Foreskin keratinocyte (primary cell): ENCODE measurements at places on chromosomes 5 and 9. TPM values are rescaled to one million over a fixed set of nuclear protein-coding genes. Genes with fewer than 3 reads are reported as not detected.

Gene ANKRD34B
- total RNA-seq, result not detected in 2 replicates

Gene SLC23A1
- not detected in 2 replicates for total RNA-seq

Gene GPR150
- total RNA-seq, result 0.07 TPM in 1 of 2 replicates, not detected in the other

Gene BTNL8
- not detected in 2 replicates for total RNA-seq

Gene GABRA1
- not detected in 2 replicates for total RNA-seq

Gene PCDHGA8
- 0.07 and 0.10 TPM in 2 replicates for total RNA-seq

Gene CMYA5
- total RNA-seq, result 0.11 and 0.20 TPM in 2 replicates

Gene SUSD3
- total RNA-seq, result 0.11 and 0.44 TPM in 2 replicates

Gene PKD2L2
- not detected in 2 replicates for total RNA-seq

Gene REEP2
- total RNA-seq, result 3.0 TPM in 2 replicates

Gene C9
- not detected in 2 replicates for total RNA-seq

Gene FYB1
- total RNA-seq, result not detected in 2 replicates

Gene HAVCR2
- total RNA-seq, result not detected in 2 replicates

Gene CCL27
- total RNA-seq, result 0.49 and 0.95 TPM in 2 replicates

Gene GABRA6
- not detected in 2 replicates for total RNA-seq

Gene EIF4EBP3
- 2.5 and 4.4 TPM in 2 replicates for total RNA-seq

Gene TBC1D2
- 76.8 and 85.0 TPM in 2 replicates for total RNA-seq

Gene CD180
- not detected in 2 replicates for total RNA-seq

Gene HTR4
- not detected in 2 replicates for total RNA-seq

Gene RLN1
- total RNA-seq, result 0.18 TPM in 1 of 2 replicates, not detected in the other

Gene TMEM171
- 8.0 and 9.8 TPM in 2 replicates for total RNA-seq

Gene FOXD4L3
- total RNA-seq, result 0.04 TPM in 1 of 2 replicates, not detected in the other

Gene PLPPR1
- not detected in 2 replicates for total RNA-seq

Gene CA9
- total RNA-seq, result 0.21 and 0.27 TPM in 2 replicates

Gene RFK
- total RNA-seq, result 19.8 and 22.4 TPM in 2 replicates

Gene RGP1
- 16.3 and 17.3 TPM in 2 replicates for total RNA-seq

Gene PCDHB14
- total RNA-seq, result 0.07 TPM in 1 of 2 replicates, not detected in the other

Gene RMRP
- total RNA-seq, result 3,234 and 3,953 TPM in 2 replicates

Gene OLFM1
- total RNA-seq, result 0.07 and 0.21 TPM in 2 replicates

Gene ARAP3
- 4.8 and 7.0 TPM in 2 replicates for total RNA-seq

Gene IL5
- total RNA-seq, result not detected in 2 replicates

Gene NR6A1
- total RNA-seq, result 0.68 and 1.0 TPM in 2 replicates

Gene SPATA6L
- total RNA-seq, result 0.24 and 0.28 TPM in 2 replicates

Gene RASEF
- 0.07 and 0.31 TPM in 2 replicates for total RNA-seq

Gene C5orf46
- total RNA-seq, result 0.65 TPM in 1 of 2 replicates, not detected in the other

Gene SHC3
- total RNA-seq, result under 0.01 and 0.07 TPM in 2 replicates

Gene SPATA31E1
- not detected in 2 replicates for total RNA-seq

Gene ABL1
- total RNA-seq, result 34.1 and 35.0 TPM in 2 replicates

Gene PCDHGA2
- total RNA-seq, result 0.04 and 0.10 TPM in 2 replicates

Gene ARID3C
- total RNA-seq, result 0.07 and 0.17 TPM in 2 replicates

Gene KYAT1
- total RNA-seq, result 13.2 and 16.2 TPM in 2 replicates

Gene PCDHA6
- not detected in 2 replicates for total RNA-seq

Gene PAX5
- under 0.01 and 0.03 TPM in 2 replicates for total RNA-seq

Gene NIPSNAP3A
- total RNA-seq, result 16.5 and 24.7 TPM in 2 replicates

Gene SPINK7
- total RNA-seq, result not detected in 2 replicates

Gene ABCA1
- 24.3 and 24.5 TPM in 2 replicates for total RNA-seq

Gene EDIL3
- total RNA-seq, result 0.04 and 0.10 TPM in 2 replicates

Gene HTR1A
- total RNA-seq, result not detected in 2 replicates

Gene PCDHB7
- total RNA-seq, result 0.03 TPM in 1 of 2 replicates, not detected in the other

Gene NDUFS4
- total RNA-seq, result 114 and 120 TPM in 2 replicates
